LoVo (cell line): ENCODE measurements at places on chromosomes 4 and X.

- no peak for DNase-seq
Observed at GRCh38 chrX:66622209-66622608, 16.7 kb downstream of the EDA2R start.

GRCh38 chrX:18946157-18946556, 37.8 kb downstream of the PHKA2 start:
- no peak for DNase-seq

DNA sequence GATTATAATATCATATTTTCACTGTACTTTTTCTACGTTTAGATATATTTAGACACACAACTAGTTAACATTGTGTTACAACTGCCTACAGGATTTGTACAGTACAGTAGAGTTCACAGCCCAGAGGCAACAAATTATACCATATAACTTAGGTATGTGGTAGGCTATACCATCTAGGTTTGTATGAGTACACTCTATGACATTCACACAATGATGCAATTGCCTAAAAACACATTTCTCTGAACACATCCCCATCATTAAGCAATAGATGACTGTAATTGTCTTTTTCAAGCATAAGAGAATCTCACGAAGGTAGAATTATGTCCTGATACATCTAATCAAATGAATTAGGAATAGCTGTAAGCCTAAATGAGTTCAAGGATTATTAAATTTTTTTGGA, 12.3 kb upstream of the TIGD2 start:
- DNase-seq = no peak

GRCh38 chrX:121886557-121886956, 839.1 kb downstream of the GLUD2 start:
- DNase-seq = no peak

DNA sequence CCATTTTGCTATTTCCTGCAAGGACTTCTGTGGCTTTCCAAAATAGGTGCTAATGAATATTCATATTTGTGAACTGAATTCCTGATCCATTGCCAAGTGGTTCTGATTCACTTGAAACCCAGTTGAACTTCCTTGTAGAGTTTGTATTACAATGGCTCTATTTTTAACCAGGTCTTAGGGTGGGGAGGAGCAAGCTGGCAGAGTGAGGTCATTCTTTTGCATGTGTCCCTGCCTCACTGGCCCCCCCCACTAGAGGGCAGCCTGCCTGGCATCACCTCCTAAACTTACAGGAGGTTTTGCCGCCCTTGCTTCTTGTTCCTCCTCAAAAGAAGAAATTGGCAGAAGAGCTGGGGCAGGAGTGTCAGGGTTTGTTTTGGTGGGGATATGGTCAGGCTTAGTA, 10.5 kb downstream of the PTTG2 start:
- DNase-seq = no peak

DNA sequence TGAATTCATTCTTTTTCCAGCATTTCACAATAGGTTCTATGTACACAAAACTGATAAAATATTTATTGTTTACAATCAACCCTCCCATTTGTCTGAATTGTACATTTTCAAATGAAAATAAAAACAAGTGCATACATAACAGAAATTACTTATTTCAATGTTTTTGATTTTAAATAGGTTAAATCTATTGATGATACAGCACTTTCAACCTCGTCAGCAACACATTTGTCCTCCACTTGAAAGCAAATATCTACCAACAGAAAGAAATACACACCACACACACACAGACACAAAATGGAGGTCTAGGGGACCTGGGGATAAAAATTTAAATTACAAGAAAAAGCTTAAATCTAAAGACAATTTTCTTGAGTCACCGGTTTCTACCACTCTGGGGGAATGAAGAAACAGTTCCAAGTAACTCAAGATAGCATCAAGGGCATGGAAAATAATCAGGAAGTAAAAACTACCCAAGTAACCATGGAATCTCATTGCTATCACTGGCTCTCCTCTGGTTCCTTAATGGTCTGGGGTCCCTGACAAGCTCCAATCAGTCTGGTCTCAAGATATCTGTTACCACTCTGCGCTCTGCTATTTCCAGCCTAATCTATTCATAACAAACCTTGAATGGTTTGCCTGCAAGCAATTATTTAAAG, 27.6 kb downstream of the ANKRD17 start:
- no peak for DNase-seq

DNA sequence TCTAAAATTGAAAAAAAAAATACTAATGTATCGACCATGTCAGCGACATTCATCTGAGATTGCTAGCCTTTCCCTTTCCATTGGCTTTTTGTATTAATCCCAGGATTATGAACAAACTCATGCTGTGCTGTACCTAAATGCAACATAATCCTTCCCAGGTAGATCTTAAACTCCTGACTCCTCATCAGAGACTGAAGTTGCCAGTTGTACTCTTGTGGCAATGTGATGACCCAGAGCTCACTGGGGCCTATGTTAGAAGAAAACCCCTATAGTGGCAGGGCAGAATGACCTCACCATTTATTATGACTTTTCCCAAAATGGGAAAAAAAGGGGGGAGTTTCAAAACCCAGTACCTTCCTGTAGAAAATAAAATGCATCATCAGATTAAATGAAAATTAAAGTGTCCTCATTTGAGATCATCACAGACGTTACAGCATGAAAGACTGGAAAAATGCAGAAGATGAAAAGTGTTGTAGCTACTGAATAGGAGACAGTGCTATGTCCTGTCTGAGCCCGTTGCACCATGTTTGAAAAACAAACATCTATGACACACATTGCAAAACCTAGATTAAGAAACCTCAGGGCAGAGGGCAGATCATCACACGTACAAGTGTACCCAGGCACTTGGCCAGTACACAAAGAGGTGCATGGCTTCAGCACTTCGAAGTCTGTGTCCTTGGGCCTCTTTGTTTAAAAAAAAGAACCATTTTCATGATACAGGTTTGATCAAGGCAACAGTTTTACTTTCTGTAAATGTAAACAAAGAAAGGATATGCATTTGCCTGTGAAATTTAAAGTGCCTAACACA, 6.8 kb upstream of the ACSL4 start:
- no peak for DNase-seq

GRCh38 chr4:48147621-48148020, 13.6 kb upstream of the TXK start:
- DNase-seq = no peak

DNA sequence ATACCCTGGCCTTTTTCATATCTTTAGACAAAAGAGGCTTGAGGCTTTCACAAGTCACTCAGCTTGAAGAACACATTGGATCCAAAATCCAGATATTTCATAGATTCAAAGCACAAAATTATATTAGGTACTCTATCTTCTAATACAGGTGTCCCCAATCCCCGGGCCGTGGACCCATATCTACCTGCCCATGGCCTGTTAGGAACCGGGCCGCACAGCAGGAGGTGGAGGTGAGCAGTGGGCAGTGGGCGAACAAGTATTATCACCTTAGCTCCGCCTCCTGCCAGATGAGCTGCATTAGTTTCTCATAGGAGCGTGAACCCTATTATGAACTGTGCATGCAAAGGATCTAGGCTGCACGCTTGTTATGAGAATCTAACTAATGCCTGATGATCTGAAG, 18.7 kb downstream of the YIPF7 start:
- DNase-seq = no peak

DNA sequence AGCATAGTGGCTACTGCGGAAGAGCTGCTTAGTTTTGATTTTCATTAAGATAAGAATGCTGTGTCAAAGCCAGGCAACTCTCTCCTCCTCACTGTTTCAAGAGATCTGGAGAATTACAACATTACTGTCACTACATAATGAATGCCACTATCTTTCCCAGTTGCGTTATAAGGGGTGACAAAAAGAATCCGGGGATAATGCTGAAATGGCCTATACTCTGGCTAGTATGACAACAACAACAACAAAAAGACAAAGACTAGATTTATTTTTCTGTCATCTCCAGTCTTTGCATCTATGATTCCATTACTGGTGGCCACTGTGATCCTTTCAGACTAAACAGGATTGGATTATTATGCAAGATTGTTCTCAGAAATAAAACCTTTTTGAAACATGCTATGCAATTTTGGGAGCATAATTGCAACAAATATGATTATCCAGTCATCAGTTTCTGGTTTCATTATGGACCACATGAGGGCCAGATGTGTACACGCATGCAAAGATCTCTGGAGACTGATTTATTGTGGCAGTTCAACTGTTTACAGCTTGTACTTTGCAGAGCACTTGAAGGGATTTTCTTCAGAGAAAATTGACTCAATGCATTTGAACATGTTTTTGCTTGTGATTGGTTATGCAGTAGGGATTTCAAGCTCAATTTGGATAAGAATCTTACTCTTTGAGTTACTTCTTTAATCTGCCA, 31.1 kb upstream of the SPANXB1 start:
- no peak for DNase-seq

- DNase-seq = no peak
Observed at GRCh38 chrX:150438165-150438564, 75.0 kb downstream of the MAMLD1 start.

- no peak for DNase-seq
Observed at GRCh38 chr4:186829097-186829496, 105.4 kb upstream of the FAT1 start.

DNA sequence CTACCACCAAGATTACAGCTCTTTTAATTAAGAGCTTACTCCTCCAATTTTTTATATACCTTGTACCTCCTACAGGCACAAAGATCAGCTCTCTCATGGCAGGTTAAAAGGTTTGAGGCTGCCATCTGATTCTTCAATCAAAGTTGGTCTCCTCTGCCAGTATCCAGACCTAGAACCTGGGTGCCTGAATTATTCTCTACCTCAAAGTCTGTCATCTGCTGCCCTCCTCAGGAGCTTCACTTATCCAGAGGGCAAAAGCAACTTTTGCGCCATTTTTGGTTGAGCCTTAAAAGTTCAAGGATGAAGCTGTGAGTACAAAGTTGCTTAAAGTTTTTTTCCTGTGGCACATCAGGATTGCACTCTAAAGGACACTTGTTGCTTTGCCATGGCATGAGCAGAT, 343.7 kb upstream of the PPP1R2C start:
- DNase-seq = peak; percentile 1

GRCh38 chr4:26218677-26219605, 101.9 kb upstream of the RBPJ start:
- DNase-seq = no peak

GRCh38 chrX:121169099-121170035, 122.0 kb downstream of the GLUD2 start:
- no peak for DNase-seq

DNA sequence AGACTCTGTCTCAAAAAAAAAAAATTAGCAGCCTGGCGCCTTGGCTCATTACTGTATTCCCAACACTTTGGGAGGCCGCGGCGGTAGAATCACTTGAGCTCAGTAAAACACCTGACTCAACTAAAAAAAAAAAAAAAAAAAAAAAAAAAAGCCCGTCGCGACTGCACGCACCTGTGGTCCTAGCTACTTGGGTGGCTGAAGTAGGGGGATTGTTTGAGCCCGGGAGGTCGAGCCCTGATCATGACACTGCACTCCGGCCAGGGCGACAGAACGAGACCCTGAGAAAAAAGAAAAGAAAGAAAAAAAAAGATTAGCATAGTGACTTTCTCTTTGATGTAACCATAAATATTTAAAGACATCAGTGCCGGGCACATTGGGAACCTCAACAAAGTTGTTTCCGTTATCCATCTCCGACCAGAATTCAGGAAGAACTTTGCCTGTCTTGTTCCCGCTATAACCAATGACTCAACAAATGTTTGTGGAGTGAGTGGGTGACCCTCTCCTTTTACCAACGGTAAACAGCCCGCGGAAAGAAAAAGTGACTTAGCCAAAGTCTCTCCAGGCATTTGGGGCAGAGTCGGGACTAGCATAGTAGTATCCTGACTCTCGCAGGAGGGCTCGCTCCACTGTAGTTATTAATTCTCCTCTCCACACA, 553 bp upstream of the MED28 start:
- DNase-seq = no peak

- DNase-seq = no peak
Observed at GRCh38 chr4:5993876-5994811, 24.1 kb downstream of the C4orf50 start.

DNA sequence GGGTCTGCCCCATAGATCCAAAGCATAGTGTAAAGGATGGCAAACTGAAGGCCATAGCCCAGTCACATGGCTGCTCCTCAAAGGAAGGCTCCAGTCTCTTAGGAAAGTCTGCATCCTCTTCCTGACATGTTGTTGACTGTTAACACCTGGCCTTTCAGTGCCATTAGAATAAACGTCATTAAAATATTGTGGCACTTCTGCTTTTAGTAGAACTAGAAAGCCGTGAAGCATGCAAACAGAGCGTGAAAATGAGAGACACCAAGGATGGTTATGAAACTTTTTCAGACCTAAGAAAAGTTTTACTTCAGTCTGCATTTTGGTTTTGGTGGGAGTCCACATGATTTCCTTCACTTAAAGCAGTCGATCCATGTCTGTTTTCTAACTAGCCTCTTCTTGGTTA, 41.1 kb upstream of the AFF2 start:
- DNase-seq = no peak

GRCh38 chr4:12488672-12489071, 995.5 kb downstream of the RAB28 start:
- DNase-seq = no peak

GRCh38 chr4:15667006-15667405, 11.8 kb upstream of the FBXL5 start:
- DNase-seq = no peak

- DNase-seq = no peak
Observed at GRCh38 chrX:19372547-19373331, 29.0 kb downstream of the PDHA1 start.

GRCh38 chrX:11212741-11213140, 80.5 kb upstream of the AMELX start:
- no peak for DNase-seq

DNA sequence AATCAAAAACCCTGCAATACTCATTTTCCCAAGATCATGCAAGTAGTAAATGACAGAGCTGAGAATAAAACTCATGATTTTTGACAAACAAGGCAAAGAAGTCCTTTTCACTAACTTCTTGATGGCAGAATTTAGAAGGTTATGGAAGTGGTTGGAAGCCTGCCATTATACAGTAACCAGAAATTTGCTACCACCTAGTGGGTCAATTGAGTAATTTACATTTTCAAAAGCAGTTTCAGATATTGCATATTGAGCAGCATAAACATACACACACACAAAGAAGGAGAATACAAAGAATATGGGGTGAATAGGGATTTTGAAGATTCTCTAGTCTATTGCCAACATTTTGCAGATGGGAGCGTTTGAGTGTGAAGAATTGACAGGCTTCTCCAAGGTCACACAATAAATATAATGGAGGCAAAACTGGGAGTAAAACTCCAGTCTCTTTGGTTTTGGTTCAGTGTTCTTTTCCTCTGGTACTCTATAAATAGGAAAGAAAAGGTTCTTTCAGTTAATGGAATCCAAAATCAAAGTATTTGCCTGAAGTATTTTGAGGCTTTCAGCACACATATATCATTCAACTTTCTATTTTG, 70.2 kb downstream of the GC start:
- peak; percentile 49 for DNase-seq

DNA sequence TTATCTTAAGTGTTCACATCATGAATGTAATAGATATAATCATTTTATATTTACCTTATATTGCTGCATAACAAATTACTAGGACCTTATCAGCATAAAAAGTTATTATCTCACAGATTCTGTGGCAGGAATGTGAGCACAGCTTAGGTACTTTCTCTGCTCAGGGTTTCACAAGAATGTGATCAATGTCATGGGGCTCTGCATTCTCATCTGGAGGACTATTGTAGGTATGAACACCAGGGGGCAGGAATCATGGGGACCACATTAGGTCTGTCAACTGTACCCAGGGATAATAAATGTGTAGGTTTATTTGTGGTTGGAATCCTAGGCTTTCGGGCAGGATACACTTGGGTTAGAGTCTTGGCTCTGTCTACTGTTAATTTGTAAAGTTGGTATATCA, 519.2 kb downstream of the ARAP2 start:
- DNase-seq = no peak
